A673 (cell line): ENCODE measurements at places on chromosomes 13 and 19.

DNA sequence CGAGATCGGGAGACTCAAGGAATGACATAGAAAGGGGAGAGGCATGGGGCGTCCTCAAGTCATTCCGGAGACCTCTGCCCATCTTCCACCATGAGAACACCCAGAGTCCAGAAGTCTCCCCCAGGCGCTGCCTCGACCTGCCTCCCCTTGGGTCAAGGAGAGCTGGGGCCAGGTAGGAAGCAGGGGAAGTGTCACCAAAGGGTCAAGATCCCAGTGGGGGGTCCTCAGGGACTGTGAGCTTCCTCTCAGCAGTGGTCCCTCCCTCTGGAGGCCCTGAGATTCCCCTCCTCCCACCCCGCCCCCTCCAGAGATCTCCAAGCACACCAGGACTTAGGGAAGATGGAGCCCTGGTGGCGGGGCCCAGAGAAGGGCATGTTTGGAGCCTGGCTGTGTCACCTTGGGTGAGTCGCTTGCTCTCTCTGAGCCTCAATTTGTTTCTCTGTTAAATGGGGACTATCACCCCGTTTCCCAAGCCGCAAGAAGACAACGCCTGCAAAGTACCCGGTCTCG, 919 bp downstream of the DACT3 start:
- H3K27ac ChIP-seq = no peak overlapping the region
- peak overlapping the region; percentile 46 for H3K4me3 ChIP-seq
- no peaks in the 10 kb centered on the region for H3K36me3 ChIP-seq
- peaks cover 15% of the 10 kb centered on the region for H3K4me1 ChIP-seq

GRCh38 chr13:35836446-35836845, 294.7 kb downstream of the DCLK1 start:
- H3K27ac ChIP-seq = no peak overlapping the region
- H3K4me1 ChIP-seq = no peaks in the 10 kb centered on the region
- H3K27me3 ChIP-seq = no peaks in the 10 kb centered on the region
- no peak overlapping the region for H3K4me3 ChIP-seq
- DNase-seq = no peak
- H3K36me3 ChIP-seq = no peaks in the 10 kb centered on the region

- H3K27ac ChIP-seq = no peak overlapping the region
- DNase-seq = peak; percentile 51
- no peak overlapping the region for H3K4me3 ChIP-seq
- no peaks in the 10 kb centered on the region for H3K27me3 ChIP-seq
These were observed 22.5 kb downstream of the DHRS12 start for GRCh38 chr13:51781246-51782022.

- H3K4me1 ChIP-seq = no peaks in the 10 kb centered on the region
- no peak overlapping the region for H3K27ac ChIP-seq
- DNase-seq = no peak
- H3K36me3 ChIP-seq = no peaks in the 10 kb centered on the region
- H3K4me3 ChIP-seq = no peak overlapping the region
These were observed 24.5 kb upstream of the ZNF492 start for GRCh38 chr19:22609630-22610029.
